AG09309 (cell line): ENCODE measurements at places on chromosomes 7 and 10.
A peak's percentile ranks its signal among the peaks of the same experiment; 100 is the strongest.

GRCh38 chr7:54812756-54813322 lies 53.8 kb upstream of the SEC61G start:
- DNase-seq, result no peak

GRCh38 chr10:98154076-98154475 lies 19.6 kb downstream of the R3HCC1L start:
- DNase-seq, result no peak

GRCh38 chr7:93574646-93575554 lies at the start of gene CALCR:
CALCR (minus strand) TSS chr7:93574724; CDS start chr7:93486981, 87,743 bp downstream.
- no peak for DNase-seq

- no peak for DNase-seq
Measured at GRCh38 chr7:47552621-47553020, 29.3 kb downstream of the TNS3 start.

DNA sequence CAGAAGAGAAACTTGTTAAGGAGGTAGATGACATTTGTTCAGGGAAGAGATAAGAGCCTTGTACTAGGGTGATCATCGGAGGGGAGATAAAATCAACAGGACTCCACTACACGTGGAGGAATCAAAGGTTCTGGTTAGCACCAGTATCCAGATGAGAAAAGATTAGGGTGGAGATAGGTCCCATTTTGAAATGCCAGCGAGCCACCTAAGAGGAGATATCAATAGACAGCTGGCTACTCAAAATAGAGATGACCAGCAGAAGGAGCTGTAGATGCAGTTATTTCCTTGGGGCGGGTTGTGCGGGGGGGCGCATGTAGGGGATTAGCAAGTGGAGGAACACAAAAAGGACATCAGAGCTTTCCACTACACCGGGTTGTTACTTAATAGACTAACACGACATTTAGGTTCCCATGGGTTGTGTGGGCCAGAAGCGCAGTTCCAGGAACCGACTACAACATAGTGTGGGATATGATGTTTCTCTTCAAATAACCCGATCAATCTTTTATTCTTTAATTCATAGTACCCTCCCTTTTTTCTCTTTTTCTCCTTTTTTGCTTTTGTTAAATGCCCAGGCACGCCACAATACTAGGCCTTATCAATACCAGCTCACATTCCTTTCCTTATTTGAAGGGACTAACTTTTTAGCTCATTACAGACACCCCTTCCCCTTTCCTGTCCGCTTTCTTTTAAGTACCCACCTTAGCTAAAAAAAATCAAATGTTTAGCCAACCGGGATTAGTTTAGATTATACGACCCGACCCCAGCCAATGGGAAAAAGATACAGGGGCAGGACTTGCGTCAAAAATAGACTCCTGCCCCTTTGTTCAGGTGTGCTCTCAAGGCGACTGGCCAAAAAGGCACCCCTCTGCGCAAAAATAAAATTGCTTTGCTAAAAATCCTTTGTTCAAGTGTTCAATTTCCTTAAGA lies 2.0 kb upstream of the KIF11 start:
- DNase-seq, result no peak

DNA sequence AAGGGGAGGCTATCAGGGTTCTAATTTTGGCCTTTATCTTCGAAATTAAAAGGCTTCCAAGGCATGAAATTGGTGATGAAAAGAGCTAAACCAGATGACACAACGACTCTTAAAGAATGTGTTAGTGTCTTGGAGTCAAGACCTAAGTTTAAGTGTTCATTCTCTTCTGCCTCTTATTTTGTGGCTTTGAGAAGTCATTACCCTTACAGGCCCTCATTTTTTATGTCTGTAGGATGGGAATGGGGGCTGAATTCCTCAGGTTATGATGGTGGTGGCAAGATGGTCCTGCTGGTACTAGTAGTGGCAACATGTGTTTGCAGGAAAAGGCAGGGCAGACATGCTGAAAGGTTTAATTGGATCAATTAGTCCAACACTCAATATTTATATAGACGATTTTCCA lies 15.4 kb downstream of the TAS2R60 start:
- no peak for DNase-seq

DNA sequence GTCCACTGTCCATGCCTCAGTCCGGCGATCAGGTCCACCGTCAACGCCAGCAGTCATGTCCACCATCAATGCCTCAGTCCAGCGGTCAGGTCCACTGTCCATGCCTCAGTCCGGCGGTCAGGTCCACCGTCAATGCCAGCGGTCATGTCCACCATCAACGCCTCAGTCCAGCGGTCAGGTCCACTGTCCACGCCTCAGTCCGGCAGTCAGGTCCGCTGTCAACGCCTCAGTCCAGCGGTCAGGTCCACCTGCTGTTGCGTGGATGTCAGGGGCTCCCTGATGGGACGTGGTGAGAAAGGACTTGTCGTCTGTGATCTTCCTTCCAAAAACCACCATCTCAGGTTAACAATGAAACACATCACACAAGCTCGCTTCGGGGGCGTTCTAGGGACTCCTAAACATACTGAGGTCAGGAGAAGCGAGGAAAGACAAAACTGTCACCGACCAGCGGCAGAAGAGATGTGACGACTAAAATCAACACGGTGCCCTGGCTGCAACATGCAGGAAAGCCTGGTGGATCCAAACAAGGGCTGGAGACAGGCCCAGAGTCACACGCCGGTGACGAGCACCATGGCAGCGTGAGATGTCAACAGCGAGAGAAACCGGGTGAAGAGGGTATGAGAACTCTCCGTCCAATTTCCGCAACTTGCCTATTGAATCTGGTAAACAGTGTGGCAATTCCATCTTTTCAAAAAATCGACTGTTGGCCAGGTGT lies 264.2 kb downstream of the MAD1L1 start:
- DNase-seq, result no peak

- DNase-seq, result no peak
Measured at GRCh38 chr7:151166629-151167196, 781 bp downstream of the GBX1 start.

DNA sequence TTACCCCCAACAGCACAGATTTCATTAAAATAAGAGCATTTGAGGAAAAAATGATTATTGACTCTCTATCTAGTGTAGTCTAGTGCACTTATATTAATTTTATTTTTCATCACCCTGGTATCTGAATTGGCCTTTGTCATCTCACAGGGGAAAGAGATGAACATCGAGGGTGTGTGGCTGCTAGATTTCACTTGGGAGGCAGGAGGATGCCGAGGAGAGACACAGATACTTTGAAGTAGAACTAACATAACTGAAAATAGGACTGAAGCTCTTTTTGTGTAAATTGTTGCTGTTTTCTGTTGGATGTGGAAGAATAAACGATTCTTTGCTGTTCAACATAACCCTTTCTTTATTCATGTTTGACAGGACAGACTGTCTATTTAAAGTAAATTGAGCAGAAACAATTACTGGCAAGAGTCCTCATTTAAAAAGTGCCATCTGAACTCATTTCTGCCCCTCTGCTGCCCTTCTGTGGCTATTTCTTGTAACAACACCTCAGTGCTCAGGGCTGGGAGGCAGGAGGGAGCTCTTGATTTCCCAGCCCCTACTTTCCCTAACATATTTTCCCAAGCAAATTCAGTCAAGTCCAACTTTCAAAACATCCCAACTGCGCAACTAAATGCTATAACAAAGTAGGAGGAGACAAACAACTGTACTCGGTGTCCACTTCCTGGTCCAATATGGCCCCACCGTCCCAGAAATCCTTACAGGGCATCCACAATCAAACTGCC lies 15.6 kb downstream of the LYZL1 start:
- peak; percentile 23 for DNase-seq

DNA sequence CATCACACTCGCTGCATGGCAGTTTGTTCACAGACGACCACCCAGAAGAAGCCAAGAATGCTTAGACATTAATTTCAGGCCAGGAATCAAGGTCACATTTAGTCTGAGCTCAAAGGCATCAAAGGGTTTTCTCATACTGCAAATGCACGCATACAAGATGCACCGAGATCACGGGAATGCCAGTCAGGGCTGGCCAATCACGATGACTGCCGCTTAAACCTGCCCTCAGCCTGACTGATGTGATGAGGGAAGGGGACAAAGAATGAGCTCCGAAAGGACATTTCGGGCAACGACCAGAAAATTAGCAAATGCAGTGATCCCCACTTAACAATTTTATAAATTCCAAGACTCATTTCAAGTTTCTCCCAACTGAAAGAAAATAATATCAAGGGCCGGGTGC lies 20.2 kb downstream of the CTBP2 start:
- no peak for DNase-seq

DNA sequence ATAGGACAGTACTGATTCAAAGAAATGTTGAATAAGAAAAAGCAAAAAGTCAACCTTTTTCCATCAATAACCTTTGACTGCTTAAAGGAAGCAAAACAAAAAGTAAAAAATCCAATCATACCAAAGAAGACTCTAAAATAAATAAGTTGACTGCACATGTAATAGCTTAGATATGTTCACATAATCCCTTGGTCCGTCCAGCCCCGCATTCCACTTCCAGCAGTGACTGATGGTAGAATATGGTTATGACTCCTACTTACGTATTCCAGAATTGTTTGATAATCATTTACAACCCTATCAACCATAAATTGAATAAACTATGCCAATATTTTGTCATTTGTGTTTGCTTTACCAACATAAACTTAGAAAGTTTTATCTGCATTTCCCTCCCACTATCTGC lies 77.9 kb downstream of the CTNNA3 start:
- peak; percentile 28 for DNase-seq

- DNase-seq, result no peak
Measured at GRCh38 chr7:27096768-27097514, 1.1 kb upstream of the HOXA1 start.

GRCh38 chr10:98098247-98098646 lies 36.2 kb upstream of the R3HCC1L start:
- DNase-seq, result no peak

- DNase-seq, result no peak
Measured at GRCh38 chr7:99876491-99876890, 342 bp downstream of the OR2AE1 start.

DNA sequence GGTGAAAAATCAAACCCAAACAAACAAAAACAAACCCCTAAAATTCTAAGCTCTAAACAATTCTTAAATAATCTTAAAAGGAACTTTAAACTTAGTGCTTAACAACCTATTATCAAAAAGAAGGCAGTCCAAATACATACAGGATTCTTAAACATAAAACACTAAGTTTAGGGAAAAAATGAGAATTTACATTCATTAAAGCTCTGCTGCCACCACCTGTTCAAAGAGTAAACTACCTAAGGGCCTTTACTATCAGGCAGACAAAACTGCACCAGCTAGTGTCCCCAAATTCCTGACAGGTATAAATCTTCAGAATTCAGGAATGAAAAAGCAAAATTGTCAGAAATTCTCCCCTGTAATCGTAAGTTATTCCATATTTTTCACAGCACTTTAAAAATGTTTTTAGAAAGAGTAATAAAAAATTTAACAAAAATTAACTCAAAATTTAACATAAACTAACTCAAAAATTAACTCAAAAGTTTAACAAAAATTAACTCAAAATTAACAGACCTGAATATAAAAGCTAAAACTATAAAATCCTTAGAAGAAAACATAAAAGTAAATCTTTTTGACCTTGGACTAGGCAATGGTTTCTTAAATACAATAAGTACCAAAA lies 55.1 kb downstream of the PDZD8 start:
- no peak for DNase-seq
